Stimulated activated CD8-positive, alpha-beta memory T cell treated with anti-CD3 and anti-CD28 coated beads, Interleukin-7, amount 100 ng/mL, for 1 hour (primary cell): ENCODE measurements at places on chromosomes 2 and 18.

- DNase-seq = no peak
Measured at GRCh38 chr2:130986890-130987493, 106.3 kb downstream of the FAM168B start.

DNA sequence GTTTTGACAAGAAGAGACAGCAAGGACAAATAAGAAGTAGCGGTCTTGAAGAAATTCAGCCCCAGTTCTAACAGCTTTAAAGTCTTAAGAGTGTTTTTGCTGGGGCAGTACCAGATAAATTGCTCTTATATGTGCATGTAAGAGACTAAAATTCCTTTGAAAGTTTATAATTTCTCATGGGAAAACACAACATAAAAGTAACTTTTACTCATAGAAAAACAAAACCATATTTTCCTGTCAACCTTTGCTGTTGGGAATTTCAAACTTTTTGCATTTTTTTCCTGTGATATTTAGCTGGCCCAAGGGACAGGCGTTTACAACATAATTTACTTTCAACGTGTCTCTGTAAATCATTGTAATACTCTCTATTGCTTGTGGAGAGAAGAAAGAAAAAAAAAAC, 767.8 kb upstream of the ZEB2 start:
- no peak for DNase-seq

DNA sequence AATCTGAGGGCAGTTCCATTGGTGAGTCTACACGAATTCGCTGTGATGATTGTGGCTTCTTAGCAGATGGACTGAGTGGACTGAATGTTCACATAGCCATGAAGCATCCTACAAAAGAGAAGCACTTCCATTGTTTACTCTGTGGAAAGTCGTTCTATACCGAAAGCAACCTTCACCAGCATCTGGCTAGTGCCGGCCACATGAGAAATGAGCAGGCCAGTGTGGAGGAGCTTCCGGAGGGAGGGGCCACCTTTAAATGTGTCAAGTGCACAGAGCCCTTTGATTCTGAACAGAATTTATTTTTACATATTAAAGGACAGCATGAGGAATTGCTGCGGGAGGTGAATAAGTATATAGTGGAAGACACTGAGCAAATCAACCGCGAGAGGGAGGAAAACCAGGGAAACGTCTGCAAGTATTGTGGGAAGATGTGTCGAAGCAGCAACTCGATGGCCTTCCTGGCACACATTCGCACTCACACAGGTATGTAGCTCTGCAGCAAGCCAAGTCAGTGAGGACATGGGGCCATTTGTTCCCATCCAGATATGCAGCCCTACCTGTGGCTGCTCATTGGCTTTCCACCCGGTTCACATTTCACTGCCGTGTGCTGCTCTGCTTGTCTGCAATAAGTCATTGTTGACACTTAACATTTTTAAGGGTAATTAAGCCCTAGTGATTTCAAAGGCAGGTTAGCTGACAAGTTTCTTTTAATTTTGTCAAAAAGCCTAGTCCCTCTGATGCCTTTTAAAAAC, 37.7 kb downstream of the ZNF407 start:
- DNase-seq = no peak

GRCh38 chr2:221731432-221732145, 159.5 kb upstream of the EPHA4 start:
- no peak for DNase-seq

- DNase-seq = no peak
Measured at GRCh38 chr2:59824314-59824713, 729.1 kb downstream of the BCL11A start.

- DNase-seq = no peak
Measured at GRCh38 chr2:24971286-24971535, 544 bp downstream of the DNAJC27 start.

DNA sequence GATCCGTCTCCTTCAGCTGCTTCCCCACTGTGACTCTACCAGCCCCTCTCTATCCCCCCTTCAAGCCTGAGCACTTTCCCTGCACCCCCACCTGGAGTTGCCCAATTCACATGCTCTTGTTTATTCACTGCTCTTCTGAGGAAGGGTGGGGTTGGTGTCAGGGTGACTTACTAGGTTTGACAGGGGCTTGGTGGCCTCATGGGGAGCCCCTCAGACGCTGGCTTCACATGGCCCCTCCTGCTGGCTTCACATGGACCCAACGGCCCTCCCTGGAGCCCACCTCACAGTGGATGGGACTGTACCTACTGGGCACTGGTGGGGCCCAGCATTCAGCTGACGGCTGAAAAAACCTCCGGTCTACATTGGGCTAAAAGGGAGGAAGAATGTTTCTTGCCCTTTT, 16.7 kb upstream of the MRPL33 start:
- no peak for DNase-seq
